ENCODE measurements at places on chromosomes 1 and 21.

- no peak for DNase-seq
These were observed 89.6 kb downstream of the NAV1 start for GRCh38 chr1:201628490-201628889.

DNA sequence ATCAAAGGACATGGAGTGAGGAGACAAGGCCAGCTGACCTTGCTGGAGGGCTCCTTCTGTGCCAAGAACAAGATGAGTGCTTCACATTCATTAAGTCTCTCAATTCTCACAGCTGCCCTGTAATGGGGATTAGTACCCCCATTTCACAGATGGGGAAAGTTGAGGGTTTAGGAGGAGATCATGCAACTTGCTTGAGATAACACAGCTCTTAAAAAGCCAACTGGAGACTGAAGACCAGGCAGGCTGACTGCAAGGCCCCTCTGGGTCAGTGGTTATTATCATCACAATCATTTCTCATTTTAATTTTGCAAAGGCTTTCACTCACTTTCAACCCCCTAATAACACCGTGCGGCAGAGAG, 46.8 kb downstream of the GPR161 start:
- DNase-seq: no peak

DNA sequence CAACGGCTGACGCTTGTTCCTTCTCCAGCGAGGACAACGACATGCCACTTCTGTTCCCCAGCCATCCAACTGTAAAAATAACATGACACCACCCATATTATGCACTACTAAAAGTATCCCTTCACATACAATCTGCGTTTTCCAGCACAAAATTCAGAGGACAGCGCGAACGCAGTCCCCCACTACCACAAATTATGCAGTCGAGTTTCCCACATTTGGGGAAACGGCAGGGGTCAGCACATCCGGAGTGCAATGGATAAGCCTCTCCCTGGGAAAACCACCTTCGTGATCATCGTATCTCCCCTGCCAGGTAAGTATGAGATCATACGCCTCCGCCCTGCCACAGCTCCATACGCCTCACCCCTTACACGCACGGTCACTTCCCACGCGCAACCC, 120.9 kb downstream of the PPIAL4G start:
- no peak for DNase-seq

- DNase-seq: peak; percentile 69
These were observed 652.5 kb downstream of the KIF26B start for GRCh38 chr1:245807306-245807705.

DNA sequence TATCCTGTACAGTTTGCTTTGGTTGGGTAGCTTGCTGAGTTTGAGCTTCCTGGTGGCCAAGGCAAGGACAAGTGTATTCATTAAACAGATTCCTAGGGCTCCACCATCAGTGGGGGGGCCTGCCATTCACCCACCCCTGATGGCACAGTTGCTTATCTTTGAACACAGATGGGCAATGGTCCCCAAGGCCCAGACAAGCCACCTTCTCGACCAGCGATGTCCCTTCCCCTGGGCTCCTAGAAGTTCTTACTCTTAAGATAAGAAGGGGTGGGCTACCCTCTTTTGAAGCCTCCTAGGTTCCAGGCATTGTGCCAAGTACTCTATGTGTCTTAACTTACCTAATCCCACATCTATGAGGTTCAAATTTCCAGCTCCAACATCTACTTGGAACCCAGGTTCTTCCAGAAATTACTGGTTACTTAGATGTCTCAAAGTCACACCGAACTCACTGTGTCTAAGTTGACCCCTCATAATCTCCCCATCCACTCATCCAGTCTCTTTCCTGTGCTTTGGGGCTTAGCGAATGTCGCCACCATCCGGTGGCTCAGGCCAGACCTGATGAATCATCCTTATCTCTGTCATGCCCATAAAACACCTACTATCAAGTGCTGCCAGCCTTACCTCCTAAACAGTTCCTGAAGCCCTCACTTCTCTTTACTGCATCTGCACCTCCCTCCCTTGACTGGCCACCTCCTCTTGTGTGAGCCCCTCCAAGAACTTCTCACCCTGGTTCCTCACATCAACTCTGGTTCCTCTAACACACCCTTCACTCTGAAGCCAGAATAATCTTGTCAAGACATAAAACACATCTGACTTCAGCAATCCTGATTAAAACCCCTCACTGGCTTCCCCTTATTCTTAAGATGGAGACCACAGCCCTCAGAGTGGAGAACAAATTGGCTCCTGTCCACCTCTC, 50.1 kb downstream of the KLHDC7A start:
- DNase-seq: no peak

- DNase-seq: no peak
These were observed 5.9 kb downstream of the FNDC10 start for GRCh38 chr1:1593834-1594601.

DNA sequence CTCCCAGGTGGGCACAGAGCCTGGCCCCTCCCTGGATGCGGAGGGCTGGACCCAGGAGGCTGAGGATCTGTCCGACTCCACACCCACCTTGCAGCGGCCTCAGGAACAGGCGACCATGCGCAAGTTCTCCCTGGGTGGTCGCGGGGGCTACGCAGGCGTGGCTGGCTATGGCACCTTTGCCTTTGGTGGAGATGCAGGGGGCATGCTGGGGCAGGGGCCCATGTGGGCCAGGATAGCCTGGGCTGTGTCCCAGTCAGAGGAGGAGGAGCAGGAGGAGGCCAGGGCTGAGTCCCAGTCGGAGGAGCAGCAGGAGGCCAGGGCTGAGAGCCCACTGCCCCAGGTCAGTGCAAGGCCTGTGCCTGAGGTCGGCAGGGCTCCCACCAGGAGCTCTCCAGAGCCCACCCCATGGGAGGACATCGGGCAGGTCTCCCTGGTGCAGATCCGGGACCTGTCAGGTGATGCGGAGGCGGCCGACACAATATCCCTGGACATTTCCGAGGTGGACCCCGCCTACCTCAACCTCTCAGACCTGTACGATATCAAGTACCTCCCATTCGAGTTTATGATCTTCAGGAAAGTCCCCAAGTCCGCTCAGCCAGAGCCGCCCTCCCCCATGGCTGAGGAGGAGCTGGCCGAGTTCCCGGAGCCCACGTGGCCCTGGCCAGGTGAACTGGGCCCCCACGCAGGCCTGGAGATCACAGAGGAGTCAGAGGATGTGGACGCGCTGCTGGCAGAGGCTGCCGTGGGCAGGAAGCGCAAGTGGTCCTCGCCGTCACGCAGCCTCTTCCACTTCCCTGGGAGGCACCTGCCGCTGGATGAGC, 34.2 kb downstream of the TRIM11 start:
- peak; percentile 52 for DNase-seq

GRCh38 chr1:94335950-94336349, 82.2 kb upstream of the ABCD3 start:
- DNase-seq: no peak

DNA sequence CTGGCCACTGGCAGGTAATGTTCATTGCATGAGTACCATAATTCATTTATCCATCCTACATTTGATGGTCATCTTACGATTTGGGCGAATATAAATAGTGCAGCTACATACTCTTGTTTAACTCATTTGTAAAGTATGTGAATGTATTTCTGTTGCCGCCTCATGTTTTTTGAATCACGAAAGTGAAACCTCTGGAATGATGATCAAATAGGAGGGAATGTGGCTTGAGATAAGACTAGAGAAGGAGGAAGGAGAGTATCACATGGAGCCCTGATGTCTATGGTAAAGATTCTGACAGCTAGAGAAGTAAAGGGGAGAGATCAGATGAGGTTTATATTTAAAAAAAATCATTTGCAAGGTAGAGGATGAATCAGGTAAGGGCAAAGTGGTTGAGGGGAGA, 8.0 kb downstream of the MRPS14 start:
- DNase-seq: no peak

DNA sequence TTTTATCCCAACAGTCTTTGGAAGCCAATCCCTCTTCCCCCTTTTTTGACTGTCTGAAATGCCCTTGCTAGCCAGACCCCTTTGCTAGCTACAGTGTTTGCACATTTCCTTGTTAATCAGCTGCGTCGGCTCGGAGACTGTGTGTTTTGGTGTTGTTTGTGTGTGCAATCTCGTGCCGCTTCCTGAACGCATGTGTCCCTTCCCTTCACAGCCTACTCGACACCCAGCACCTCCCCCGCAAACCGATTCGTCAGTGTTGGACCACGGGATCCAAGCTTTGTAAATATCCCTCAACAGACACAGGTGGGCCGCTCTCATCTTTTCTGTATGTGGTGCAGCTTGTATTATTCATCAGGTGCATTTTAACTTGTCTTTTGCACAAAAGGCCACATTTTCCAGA, 298.7 kb downstream of the TM2D1 start:
- no peak for DNase-seq

DNA sequence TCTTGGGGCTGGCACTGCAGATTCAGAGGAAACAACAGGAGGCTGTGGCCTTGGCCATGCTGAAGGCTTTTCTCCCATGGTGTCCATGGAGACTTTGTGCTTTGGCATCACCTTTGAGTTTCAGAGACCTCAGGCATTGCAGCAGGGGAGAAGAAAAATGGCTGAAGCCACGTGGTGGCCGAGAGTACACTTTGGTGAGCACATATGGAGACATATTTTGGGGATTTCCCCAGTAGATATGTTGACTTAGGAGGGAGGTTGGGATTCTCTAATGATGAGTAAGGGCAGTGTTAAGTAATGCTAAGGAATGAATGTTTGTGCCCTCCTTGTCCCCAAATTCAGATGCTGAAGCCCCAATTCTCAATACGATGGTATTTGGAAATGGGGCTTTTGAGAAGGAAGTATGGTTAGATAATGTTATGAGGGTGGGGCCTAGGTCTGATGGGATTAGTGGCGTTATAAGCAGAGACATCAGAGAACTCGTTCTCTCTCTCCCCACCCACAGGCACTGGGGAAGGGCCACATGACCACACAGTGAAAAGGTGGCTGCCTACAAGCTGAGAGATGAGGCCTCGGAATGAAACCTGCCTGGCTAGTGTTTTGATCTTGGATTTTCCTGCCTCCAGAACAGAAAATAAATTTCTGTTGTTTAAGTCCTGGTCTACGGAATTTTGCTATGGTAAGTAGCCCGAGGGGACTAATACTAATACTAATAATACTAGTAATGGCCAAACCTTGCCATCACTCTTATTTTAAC, 98.6 kb downstream of the TBX19 start:
- no peak for DNase-seq

- DNase-seq: no peak
These were observed 54.4 kb upstream of the TINAGL1 start for GRCh38 chr1:31521761-31522555.

DNA sequence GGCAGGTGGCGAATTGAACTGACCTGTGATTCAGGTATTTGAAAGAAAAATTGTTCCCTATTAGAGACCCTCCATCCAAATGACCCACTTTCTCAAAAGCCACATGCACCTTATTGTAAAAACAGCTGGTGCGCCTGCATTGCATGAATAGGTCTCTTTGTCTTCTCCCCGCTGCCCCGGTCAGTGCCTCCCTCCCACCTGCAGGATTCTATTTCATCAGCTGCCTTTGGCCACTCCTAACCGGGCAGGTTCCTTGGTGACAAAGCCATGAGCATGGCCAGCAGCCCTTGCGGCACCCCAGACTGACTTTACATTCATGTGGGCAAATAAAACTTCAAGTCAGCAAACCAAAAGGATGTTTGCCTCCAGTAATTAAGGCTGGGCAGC, 6.4 kb downstream of the TMPRSS3 start:
- no peak for DNase-seq
